ENCODE measurements at places on chromosomes 1 and 21.

GRCh38 chr1:50529510-50529909 lies 106.3 kb upstream of the DMRTA2 start:
- DNase-seq, result no peak

GRCh38 chr21:14877581-14878228 lies 187.1 kb downstream of the NRIP1 start:
- DNase-seq, result peak; percentile 81

DNA sequence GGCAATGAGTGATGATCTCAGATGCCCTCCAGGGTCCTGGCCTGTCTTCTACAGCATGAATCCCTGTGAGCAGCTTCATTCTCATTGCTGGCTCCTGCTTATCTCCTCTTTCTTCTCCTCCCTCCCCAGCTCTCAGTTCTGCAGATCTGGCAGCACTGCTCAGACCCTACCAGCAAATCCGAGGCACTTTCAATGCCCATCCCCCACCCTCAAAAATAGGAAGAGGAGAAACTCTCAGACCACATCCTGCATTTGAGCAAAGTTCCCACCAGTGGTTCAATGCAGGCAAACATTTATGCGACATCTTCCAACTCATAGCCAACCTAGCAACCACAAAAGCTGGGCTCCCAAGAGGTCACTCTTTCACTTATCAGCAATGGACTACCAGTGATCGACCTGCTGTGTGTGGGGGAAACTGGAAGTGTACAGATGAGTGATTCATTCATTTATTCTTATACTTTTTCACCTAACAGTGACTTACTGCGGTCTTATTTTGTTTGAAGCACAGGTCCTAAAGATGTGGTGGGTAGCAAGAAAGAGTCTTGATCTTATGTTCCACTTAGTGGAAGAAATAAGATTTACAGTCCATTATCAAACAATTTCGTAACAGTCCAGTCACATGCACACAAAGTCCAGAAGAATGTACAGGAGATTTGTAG lies 5.8 kb upstream of the CHI3L2 start:
- DNase-seq, result peak; percentile 42

DNA sequence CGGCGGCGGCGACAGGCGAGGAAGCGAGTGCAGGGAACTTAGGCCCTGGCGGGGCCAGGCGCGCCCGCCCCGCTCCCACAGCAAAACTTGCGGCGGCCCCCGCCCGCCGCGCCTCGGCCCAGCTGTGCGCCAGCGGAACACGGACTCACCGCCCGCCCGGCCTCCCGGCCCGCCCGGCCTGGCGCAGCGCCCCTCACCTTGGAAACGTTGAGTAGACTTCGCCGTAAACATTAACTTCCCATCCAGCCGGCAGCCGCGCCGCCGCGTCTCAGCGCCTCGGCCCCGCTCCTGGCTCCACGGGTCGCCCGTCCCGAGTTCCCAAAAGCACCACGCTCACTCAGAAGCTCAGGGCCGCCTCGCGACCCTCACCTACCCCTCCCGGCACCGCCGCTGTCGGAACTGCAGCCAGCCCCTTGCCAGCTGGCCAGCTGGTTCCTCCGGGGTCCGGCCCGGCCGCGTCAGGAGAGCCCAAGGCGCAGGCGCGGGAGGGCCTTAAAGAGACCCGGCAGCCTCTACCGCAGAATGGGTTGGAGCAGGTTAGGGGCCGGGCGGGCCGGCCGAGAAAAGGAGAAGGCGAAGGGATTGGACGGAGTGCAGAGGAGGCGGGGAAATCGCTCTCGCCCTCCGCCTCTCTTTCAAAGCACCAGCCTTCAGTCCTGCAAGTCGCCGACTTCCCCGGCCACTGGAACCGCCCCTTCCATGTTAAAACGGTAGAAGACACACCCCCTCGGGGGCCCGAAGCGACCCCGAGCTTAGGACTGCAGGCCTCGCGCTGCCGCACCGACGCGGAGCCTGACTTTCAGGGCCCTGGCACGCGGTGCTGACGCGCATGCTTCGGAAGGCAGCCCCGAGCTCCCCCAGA lies at the start of gene EVI5:
Gene EVI5, minus strand, starts transcription at position 470 of the 862 bp plus-strand sequence. CDS start 48,562 bp downstream, outside the sequence.
- DNase-seq, result peak; percentile 98

DNA sequence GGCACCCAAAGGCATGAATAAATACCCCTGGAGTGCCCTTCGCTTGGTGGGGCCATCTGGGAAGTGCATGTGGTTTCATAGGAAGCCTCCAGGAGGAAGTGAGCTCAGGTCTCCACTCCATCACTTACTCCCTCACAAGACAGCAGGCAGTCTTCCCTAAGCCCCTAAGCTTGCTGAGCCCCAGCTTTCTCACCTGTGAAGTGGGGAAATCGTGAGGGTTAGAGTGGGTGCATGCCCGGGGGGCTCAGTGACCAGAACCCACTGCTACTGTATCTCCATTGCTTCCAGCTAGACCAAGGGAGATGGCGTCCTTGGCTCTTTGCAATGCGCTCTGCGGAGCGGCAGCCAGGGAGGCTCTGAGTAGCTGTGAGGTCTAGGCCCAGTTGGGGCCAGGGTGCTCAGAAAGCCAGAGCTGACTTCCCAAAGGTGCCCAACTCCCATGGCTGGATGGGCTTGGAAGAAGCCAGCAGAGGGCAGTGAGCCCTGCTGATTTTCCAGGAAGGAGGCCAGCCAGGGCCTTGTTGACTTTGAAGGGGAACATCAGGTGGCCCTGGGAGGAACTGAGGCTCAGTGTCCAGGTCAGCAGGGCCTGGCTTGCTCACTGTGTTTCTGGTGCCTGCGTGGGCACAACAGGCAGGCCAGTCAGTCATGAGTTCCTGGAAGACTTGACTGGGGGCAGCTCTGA lies 27.3 kb downstream of the CDCP2 start:
- DNase-seq, result peak; percentile 40

GRCh38 chr1:214603819-214604252 lies 841 bp downstream of the CENPF start:
- DNase-seq, result peak; percentile 6

DNA sequence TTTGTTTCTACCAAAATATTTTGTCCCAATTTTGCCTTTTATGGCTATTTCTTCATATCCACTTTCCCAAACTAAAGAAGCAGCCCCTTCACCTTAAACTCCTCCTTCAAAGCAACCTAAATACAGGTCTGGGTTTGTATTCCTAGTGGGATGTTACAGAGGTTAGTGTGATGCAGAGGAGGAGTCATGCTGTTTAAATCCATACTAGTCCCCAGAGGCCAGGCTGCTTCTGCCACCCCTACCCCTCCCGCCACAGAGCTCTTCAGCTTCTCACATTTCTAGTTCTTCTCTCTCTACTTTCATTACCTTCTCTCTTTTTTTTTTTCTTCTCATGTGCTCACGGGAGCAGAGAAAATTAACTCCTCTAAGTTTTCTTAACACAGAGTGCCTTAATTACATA lies 29.3 kb downstream of the SELL start:
- no peak for DNase-seq

- no peak for DNase-seq
Observed at GRCh38 chr1:180000575-180000974, 46.0 kb downstream of the CEP350 start.

GRCh38 chr1:8767006-8767405 lies 50.4 kb downstream of the RERE start:
- DNase-seq, result no peak
